ENCODE measurements at places on chromosomes 16 and 17.

GRCh38 chr17:74457146-74457819 is 9.2 kb upstream of the CD300A start:
- DNase-seq: peak; percentile 95
- no peaks in the 10 kb centered on the region for H3K36me3 ChIP-seq
- H3K4me3 ChIP-seq: no peak overlapping the region
- H3K27ac ChIP-seq: no peak overlapping the region
- peaks cover 7% of the 10 kb centered on the region for H3K27me3 ChIP-seq
- H3K4me1 ChIP-seq: peaks cover 4% of the 10 kb centered on the region

- no peaks in the 10 kb centered on the region for H3K36me3 ChIP-seq
- H3K4me3 ChIP-seq: no peak overlapping the region
- no peak overlapping the region for H3K27ac ChIP-seq
- DNase-seq: peak; percentile 77
- peaks cover 2% of the 10 kb centered on the region for H3K27me3 ChIP-seq
- no peaks in the 10 kb centered on the region for H3K4me1 ChIP-seq
Measured at GRCh38 chr17:79530361-79531105, 80.3 kb downstream of the RBFOX3 start.

- H3K4me3 ChIP-seq: no peak overlapping the region
- no peaks in the 10 kb centered on the region for H3K4me1 ChIP-seq
- DNase-seq: no peak
- H3K36me3 ChIP-seq: no peaks in the 10 kb centered on the region
- H3K27me3 ChIP-seq: no peaks in the 10 kb centered on the region
- no peak overlapping the region for H3K27ac ChIP-seq
Measured at GRCh38 chr16:10280262-10281170, 98.3 kb upstream of the GRIN2A start.

DNA sequence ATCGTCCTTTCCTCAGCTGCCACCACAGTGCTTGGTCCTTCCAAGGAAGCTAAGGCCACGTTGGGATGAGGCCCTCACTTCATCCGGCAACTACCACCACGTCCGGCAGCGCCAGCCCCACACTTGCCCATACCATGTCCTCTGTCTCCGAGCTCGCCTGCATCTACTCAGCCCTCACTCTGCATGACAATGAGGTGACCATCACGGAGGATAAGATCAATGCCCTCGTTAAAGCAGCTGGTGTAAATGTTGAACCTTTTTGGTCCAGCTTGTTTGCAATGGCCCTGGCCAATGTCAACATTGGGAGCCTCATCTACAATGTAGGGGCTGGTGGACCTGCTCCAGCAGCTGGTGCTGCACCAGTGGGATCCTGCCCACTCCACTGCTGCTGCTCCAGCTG is 44.9 kb downstream of the TTC19 start:
- DNase-seq: no peak
- no peak overlapping the region for H3K4me3 ChIP-seq
- no peaks in the 10 kb centered on the region for H3K27me3 ChIP-seq

DNA sequence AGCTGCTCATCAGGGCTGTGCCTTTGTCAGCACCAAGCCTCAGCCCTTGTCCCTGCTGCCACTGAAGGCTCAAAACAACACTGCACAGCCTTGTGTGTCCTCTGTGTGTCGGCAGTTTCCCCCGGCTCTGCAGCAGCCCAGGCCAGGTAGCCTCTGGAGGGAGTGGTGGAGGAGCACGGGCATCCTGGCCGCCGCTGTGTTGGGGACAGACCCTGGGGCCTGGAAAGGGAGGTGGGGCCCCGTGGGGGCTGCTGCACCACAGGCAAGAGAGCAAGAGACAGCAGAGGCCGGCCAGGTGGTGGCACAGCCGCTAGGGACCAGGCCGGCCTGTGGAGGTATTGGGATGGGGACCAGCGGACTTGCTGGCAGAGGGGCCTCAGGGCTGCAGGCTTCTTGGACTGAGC is 96.9 kb upstream of the ZNF750 start:
- H3K27ac ChIP-seq: no peak overlapping the region
- no peak overlapping the region for H3K4me3 ChIP-seq
- H3K27me3 ChIP-seq: no peaks in the 10 kb centered on the region
- peaks cover 3% of the 10 kb centered on the region for H3K36me3 ChIP-seq

Data from osteoblast (primary cell).